Trophoblast cell (in vitro differentiated cells and primary cell): ENCODE measurements at places on chromosomes 11 and 22.

DNA sequence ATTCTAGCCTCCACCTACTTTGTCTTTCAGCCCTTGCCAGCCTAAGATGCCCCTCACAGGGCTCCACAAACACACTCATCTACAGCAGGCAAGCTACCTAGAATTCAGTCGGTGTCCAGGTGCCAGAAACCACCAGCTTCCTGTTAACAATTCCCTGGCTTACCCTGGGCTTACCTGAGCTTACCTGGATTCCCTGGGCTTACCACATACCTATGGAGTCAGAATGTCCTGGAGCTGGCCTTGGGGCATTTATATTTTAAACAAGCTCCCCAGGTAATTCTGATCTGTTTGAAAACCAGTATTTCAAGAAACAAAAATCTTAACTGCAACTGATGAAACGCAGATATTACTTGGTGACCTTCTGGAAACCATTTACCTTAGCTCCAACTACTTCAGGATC lies 123.6 kb downstream of the SLC1A2 start:
- DNase-seq, result peak; percentile 97

DNA sequence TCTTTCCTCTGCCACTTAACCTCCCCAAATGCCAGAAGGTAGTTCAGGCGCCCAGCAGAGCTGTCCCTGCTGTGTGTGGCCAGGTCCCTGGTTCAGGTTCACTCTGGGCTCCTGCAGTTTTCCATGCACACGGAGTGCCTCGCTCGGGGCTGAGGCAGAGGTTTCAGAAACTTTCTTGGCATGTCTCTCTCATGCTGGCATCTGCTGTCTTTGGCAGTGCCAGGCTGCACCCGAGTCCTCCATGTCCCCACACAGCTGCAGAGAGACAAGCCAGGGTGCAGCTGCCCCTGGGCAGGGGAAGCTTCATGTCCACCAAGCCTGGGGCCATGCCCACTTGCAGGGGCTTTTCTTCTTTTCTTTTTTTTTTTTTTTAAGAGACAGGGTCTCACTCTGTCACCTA lies 7.0 kb upstream of the NEFH start:
- no peak for DNase-seq

GRCh38 chr22:28172892-28173670 lies 254.0 kb upstream of the PITPNB start:
- peak; percentile 7 for DNase-seq

DNA sequence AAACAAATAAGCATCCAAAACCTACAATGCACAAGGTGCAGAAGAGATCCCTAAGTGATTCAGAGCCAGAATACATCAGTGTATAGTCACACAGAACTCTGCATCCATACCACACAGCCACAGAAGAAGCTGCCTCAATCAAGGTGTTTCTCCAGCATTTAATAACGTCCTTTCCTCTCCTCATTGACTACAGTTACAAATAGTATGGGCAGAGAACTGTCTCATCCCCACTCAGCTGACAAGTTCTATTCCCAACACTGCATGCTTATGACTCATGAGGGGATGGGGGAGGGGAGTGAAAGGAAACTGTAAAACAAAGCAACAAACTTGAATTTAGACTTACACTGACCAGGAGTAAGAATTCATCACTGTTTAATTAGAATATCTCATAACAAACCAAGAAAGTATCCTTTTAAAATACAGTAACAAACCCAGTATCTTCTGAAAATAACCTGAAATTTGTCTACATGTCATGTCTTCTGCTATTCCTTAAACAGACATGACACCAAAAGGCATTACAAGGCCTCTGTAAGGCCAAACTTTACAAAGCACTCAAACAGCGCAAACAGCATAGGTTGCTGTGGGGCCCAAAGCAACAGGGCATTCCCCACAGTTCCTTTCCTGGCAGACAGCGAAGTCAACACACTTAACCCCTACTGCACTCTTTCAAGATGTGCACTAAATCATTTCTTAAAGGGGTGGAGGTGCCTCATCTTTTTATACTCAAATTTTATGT lies 29.3 kb downstream of the CELF1 start:
- no peak for DNase-seq

DNA sequence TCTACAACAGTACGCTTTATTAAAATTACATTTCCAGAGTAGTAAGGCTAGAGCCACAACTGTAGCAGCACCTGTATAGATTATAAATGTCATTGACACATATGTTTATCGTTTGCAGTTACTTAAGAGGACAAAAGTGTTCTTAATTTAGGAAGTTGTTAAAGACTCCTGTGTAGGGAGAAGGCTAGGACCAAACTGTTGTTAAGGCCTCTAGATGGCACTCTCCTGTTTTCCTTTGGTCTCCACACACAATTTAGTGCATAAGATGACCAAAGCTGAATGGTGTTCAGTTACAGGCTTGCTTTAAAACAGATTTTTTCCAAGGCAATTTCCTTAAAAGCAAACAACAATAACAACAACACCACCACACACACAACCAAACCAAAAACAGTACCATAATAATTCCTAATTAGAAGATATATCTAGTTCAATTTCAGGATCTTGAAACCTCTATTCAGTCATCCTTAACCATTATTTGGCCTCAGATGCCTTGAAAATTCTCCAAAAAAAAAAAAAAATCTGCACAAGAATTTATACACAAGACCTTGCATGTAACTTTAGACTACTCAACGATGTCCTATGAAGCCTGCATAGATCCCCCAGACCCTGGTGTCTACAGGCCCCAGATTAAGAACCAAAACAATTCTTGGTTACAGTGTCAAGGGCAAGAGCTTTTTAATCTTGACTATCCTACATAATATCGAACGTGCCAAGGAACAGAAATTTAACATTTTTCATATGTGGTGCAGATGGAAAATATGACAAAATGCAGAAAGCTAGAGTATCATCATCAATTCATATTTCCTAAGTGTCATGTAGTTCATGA lies 42.6 kb upstream of the APOA1 start:
- peak; percentile 69 for DNase-seq
